ENCODE measurements at places on chromosomes 13 and 19.

GRCh38 chr13:29543230-29544215 is 52.0 kb downstream of the SLC7A1 start:
- DNase-seq, result no peak

- DNase-seq, result no peak
Measured at GRCh38 chr13:108669381-108669780, 40.0 kb downstream of the MYO16 start.

DNA sequence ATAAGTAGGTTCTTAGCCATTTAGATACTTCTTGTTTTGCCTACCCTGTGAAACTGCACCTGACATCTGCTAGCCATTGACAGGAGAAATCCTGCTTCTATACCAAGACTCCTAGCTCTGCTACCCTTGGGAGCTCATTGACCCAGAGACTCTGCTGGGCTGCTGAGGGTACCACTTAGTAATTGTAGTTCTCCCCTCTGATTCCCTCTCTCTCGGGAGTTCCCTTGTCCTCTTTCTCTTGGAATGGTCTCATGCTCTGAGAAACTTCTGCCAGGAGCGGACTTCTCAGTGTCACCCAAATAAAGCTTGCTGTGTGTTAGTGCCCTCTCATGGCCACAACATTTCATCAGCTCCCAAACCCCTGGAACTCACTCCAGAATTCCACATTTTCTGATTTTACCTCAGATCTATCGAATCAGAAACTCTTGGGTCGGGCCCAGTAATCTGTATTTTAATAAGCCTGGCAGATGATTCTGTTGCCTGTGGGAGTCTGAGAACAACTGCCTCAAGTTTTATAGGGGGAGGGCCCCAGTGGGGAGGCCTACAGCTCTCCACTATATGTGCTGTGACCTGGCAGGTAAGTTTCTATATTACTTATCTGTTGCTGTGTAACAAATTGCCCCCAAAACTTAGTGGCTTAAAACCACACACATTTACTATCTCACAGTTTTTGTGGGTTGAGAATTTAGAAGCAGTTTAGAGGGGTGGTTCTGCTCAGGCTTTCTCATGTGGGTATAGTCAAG is 221.1 kb downstream of the TDRD3 start:
- DNase-seq, result no peak

DNA sequence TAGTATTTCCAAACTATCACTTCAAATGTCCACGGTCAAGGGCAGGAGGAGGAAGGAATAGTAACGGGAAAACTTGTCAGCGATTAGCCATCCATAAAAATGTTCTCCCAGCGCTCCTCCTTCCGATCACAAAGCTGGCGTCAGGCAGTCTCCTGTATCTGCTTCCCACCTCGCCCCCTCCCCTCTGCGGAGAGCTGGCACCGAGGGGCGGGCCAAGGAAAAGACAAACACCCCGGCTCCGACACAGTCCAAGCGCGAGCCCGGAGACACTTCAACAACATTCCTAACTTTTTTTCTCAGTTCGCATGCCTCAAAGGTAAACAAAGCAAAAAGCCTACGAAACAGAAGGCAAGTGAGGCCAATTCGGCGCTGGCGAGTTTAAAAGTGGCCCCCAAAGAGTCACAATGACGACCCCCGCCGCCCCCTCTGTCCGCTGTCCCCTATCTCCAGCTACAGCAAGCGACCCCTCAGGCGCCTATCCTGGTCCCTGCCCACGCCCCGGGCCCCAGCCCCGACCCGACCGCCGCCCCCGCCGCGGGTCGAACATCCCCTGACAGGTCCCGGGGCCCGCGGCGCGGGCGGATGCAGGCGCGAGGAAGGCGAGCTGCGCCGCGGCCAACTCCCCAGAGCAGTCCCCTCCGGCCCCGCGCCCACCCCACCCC is 736 bp downstream of the SMAD9 start:
- no peak for DNase-seq

- no peak for DNase-seq
Measured at GRCh38 chr19:39413911-39414608, 1.6 kb downstream of the PLEKHG2 start.
